Activated CD4-positive, alpha-beta T cell treated with anti-CD3 and anti-CD28 coated beads, Interleukin-2, amount 50 U/mL, for 1 hour (primary cell): ENCODE measurements at places on chromosomes 7 and 10.

- DNase-seq = no peak
Observed at GRCh38 chr10:126867567-126868365, 37.5 kb upstream of the DOCK1 start.

GRCh38 chr7:35003679-35004303 lies 33.5 kb downstream of the DPY19L1 start:
- no peak for DNase-seq

GRCh38 chr7:111081546-111082267 lies 9.2 kb upstream of the LRRN3 start:
- no peak for DNase-seq

DNA sequence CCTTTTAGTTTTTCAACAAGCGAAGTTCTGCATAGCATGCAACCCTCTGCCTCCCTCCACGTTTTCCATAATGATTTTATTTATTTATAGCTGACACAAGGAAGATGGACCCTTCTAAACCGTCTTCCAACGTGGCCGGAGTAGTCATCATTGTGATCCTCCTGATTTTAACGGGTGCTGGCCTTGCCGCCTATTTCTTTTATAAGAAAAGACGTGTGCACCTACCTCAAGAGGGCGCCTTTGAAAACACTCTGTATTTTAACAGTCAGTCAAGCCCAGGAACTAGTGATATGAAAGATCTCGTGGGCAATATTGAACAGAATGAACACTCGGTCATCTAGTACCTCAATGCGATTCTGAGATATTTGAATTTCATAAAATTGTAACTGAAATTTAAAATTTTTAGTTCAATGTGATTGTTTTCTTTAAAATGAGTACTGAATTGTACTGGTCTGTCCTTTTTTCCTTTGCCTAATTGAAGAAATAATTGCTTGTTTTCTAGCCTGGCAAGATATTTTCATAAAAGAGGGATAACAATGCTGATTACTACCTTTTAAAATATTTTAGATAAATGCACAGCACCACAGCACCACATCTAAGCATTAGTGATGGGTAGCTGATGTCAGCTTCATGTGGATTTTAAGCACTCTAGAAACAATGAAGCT lies 41.5 kb upstream of the SLC39A12 start:
- no peak for DNase-seq

DNA sequence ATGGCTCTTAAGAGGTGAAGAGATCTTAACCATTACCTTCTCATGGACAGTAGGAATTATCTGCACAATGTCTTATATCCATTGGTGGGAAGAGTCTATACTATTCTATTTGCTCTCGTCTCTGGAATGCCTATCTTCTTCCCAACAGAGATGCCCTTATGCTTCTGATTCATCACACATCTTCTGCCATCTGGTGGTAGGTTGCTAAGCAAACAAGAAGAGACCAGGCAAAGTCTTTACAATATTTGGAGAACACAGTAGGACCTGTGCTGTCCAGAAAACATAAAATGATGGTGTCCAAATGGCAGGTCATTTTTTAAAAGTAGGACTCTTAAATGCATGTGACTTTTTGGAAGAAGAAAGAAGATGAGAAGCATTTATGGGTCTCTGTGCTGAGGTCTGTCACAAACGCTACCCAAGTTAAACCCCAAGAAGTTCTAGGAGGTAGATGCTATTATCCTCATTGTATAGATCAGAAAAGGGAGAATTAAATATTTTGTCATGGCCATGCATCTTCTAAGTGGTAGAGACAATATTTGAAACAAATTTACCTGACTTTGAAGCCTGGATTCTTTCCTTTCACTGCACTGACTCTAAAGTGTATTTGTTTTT lies 67.8 kb upstream of the NXPH1 start:
- DNase-seq = no peak

GRCh38 chr7:7795630-7796121 lies 77.3 kb upstream of the RPA3 start:
- no peak for DNase-seq

GRCh38 chr7:84847790-84848189 lies 339.1 kb downstream of the SEMA3D start:
- no peak for DNase-seq

GRCh38 chr10:79383974-79384606 lies 36.8 kb downstream of the PPIF start:
- DNase-seq = no peak

GRCh38 chr7:142896151-142896550 lies 10.6 kb upstream of the TRPV6 start:
- DNase-seq = no peak

DNA sequence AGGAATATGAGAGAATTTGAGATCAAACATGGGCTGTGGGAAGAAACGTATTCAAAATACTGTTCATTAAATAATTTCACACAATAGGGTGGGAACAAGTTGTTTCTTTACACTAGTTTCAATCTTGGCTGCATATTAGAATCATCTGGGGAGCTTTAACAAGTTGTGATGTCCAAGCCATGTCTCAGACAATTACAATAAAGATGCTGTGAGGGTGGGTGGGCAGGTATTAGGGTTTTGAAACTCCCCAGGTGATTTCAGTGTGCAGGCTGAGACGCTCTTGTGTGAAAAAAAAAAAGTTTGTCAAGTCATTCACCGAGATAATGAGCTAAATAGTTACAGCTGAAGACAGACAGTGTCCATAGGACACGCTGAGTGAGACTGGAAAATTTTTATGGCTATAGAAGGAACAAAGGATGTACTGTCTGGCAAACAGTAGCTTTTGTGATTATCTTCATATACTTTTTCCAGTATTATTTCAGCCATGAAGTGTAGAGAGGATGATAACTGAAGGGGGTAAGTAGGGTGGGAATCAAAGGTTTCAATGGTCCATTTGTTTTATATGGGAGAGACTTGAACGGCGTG lies 12.6 kb upstream of the LAMB4 start:
- no peak for DNase-seq

DNA sequence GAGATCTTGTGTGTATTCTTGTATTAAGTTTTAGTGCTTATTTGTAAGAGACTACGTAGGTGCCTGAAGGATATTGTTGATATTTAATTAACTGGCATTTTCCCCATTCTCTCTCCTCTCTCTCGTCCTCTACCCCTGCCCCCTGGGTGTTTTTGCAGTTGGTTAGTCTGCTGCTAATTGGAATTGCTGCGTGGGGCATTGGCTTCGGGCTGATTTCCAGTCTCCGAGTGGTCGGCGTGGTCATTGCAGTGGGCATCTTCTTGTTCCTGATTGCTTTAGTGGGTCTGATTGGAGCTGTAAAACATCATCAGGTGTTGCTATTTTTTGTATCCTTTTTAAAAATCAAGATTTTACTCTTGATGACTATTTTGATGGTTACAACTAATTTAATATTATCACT lies 22.5 kb downstream of the TSPAN13 start:
- no peak for DNase-seq

DNA sequence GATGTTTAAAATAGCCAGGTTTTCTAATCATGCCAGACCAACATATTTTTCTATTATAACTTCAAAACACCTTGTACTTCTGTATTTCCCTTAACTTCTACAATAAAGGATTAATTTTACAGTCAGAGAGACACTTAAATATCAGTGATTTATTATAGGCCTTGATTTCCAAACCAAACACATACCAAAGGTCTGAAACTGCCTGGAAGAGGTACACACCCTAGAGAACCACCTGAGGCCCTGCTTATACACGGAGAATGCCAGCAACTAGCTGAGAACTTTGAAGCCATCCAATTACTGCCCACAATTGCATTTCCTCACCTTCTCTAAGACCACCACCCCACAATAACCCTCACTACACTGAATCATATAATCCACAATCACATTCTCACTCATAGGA lies 4.9 kb downstream of the CCDC6 start:
- DNase-seq = no peak

- DNase-seq = no peak
Observed at GRCh38 chr10:650886-651615, 38.4 kb downstream of the DIP2C start.

DNA sequence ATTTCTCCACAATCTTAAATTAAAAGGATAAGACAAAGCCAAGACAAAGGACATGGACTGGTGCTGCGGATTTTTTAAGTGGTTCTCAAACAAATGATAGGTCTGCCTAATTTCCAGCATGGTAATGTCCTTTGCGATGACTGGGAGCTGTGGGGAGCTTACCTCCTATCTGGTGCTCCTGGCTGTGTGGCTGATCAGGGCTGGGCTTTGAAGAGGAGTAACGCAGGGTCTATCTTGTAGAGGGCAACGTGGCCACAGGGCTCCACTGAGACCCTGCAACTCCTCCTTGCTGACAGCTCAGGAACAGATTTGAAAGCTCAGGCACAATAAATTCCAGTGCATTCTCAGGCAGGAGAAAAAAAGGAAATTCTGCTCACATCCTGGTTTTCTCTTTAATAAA lies 103.1 kb upstream of the SFMBT2 start:
- DNase-seq = no peak

- no peak for DNase-seq
Observed at GRCh38 chr10:543862-544822, 145.3 kb downstream of the DIP2C start.

GRCh38 chr7:71787513-71787912 lies 624.6 kb downstream of the CALN1 start:
- DNase-seq = no peak

DNA sequence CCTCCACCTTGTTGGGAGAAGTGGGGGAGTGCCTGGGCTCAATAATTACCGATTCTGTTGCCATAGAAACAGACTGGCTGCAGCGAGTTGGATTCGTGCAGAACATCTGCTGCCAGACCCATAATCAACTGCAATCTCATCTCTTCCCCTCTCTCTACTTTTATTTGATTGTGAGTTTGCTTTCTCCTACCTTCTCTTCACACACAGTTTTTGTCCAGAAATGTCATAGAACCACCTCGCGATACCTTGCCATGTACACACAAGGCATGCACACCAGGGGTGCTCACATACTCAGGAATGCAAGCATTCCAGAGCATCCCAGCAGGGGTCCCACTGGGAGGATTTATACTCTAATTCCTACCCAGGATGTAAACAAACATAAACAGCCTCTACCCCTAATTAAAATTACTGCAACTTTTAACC lies 262.2 kb upstream of the AOAH start:
- DNase-seq = no peak

DNA sequence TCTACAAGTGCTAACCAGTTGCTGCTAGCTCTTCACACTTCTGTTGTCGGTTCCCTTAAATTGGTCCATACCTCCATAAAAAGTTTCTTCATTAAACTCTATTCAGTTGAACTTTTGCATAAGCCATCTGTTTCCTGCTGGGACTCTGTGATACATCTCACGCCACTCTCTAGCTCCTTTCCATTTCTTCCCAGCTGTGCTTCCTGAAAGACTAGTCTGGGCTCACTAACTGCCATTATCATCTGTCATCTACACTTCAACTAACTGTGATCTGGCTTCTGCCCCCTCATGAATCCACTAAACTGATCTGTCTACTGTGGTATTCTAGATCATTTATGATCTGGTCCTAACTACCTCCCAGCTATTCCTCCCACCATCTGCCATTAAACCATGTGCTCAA lies 78.3 kb downstream of the ELAPOR2 start:
- no peak for DNase-seq

GRCh38 chr10:60237977-60238758 lies 151.5 kb downstream of the ANK3 start:
- no peak for DNase-seq

- DNase-seq = no peak
Observed at GRCh38 chr10:47045331-47045861, 134.2 kb downstream of the PTPN20 start.

- DNase-seq = no peak
Observed at GRCh38 chr7:106841896-106842390, 23.1 kb upstream of the PIK3CG start.

DNA sequence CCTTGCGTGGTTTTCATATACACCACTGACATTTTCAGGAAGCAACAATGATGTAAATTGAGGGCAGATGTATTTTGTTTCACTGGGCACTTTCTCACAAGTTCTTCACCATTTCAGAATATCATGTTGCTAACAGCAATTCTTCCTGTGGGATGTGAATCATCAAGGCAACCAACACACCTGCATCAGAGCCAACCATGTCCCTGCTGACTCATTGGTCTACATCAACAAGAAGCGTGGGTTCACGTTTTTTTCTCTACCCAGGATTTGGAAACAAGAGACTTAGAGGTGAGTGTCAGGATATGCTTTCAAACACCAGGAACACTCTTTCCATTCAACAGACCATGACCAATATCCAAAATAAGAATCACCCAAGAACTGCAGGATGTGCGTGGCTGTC lies 203.9 kb downstream of the TEX36 start:
- DNase-seq = no peak

- no peak for DNase-seq
Observed at GRCh38 chr10:47144525-47144924, 155.5 kb upstream of the GDF10 start.

DNA sequence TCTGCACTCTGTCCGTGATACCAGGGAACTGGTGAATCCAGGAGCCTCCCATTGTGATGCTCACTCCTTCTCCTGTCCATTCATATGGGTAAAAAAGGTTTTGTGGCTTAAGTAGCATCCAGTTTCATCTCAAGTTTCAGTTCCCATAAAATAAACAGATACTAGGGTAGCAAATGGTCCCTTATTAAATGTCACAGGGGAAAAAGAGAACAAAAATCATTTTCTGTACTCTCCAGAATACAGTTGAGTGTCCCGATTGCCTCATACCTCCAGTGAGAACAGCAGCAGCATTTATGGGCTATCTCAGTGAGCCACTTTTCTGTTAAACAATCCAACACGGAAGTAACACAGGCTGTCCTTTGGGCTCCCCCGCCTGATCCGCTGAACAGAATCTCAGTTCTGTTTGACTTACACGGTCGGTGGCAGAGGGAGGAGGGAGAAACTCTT lies 179.6 kb downstream of the CELF2 start:
- DNase-seq = no peak

GRCh38 chr7:106071999-106072714 lies 40.0 kb downstream of the SYPL1 start:
- no peak for DNase-seq

DNA sequence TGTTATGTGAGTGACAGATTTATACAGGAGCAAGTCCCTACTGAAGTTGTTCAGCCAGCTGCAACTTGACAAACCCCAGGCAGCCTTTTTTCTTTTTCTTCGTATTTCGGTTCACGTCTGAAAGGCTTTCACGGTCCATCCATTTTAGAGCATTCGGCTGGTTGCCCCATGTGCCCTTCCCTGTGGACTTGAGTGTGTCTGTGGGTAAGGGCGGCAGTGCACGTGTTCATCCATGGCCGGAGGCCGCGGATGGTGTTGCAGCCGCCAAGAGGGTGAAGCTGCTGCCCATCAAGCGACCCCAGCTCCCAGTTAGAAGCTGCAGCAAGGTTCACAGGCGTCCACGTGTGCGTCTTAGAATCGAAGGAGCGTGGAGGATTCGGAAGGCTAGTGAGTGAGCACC lies 35.9 kb downstream of the PPP2R2D start:
- DNase-seq = no peak

DNA sequence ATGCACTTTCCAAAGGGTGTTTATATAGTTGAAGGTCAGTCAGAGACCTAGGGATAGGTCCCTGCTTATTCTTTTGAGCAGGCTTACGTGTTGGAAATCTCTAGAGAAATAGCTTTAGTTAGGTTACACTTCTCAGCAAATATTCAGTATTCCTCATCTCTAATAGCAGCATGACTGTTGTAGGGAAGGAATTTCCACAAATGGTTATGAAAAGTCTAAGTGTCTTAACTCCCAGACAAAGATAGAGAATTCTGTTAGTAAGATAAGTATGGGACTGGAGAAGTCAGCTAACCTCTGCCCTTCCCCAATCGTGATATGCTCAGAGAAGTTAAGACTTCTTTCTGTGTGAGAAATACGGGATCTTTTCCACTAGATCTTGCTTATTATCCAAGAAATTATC lies 16.5 kb downstream of the SGPL1 start:
- DNase-seq = no peak
